Activated CD8-positive, alpha-beta T cell treated with anti-CD3 and anti-CD28 coated beads for 36 hours (primary cell): ENCODE measurements at places on chromosomes 13 and 19. TPM values are rescaled to one million over a fixed set of nuclear protein-coding genes. Genes with fewer than 3 reads are reported as not detected.

GRCh38 chr19:1455002-1455335, 5.0 kb downstream of the APC2 start:
- no peak overlapping the region for H3K27ac ChIP-seq
- peaks cover 15% of the 10 kb centered on the region for H3K4me1 ChIP-seq
- H3K36me3 ChIP-seq: no peaks in the 10 kb centered on the region
- H3K27me3 ChIP-seq: peaks cover 56% of the 10 kb centered on the region

DNA sequence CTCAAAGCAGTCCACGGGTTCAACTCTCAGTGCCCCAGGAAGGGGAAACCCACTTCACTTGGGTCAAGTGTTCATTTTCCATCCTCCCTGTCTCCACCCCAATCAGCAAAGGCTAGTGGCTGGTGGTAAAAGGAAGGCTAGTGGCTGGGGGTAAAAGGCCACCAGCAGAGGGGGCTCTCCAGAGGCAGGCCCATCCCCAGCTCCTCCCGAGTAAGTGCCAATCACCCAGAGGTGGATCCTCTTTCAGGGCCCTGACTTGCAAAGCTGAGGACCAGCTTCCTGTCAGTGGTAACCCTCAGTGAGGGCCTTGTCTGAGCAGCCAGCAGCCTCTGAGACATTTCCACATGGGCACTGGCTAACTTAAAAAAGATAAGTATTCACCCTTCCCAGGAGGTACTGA, 22.0 kb upstream of the TPT1 start:
- no peak overlapping the region for H3K4me3 ChIP-seq
- peaks cover 50% of the 10 kb centered on the region for H3K36me3 ChIP-seq

GRCh38 chr19:6590827-6591319, at the start of gene CD70:
Gene CD70, minus strand, starts transcription at chr19:6591150. Its CDS starts 148 bp downstream, at chr19:6591002.
- peak within 1 kb of the TSS; percentile 78 for H3K27ac ChIP-seq
- H3K27me3 ChIP-seq: peaks cover 44% of the 10 kb centered on the region
- H3K4me3 ChIP-seq: peak within 1 kb of the TSS; percentile 79
- H3K4me1 ChIP-seq: peaks cover 67% of the 10 kb centered on the region
- peak; percentile 82 for DNase-seq
- H3K36me3 ChIP-seq: peaks cover 12% of the 10 kb centered on the region

GRCh38 chr13:82878536-82878935, 1003.7 kb downstream of the SLITRK1 start:
- no peaks in the 10 kb centered on the region for H3K4me1 ChIP-seq
- no peak overlapping the region for H3K27ac ChIP-seq
- no peaks in the 10 kb centered on the region for H3K36me3 ChIP-seq
- no peaks in the 10 kb centered on the region for H3K27me3 ChIP-seq

GRCh38 chr19:36577271-36577996, 4.3 kb upstream of the ZNF529 start:
- no peak for DNase-seq
- H3K36me3 ChIP-seq: peaks cover 78% of the 10 kb centered on the region
- peaks cover 17% of the 10 kb centered on the region for H3K4me1 ChIP-seq
- H3K4me3 ChIP-seq: no peak overlapping the region

The SELENOV gene
- not detected for total RNA-seq

The LILRB4 gene
- total RNA-seq: not detected

DNA sequence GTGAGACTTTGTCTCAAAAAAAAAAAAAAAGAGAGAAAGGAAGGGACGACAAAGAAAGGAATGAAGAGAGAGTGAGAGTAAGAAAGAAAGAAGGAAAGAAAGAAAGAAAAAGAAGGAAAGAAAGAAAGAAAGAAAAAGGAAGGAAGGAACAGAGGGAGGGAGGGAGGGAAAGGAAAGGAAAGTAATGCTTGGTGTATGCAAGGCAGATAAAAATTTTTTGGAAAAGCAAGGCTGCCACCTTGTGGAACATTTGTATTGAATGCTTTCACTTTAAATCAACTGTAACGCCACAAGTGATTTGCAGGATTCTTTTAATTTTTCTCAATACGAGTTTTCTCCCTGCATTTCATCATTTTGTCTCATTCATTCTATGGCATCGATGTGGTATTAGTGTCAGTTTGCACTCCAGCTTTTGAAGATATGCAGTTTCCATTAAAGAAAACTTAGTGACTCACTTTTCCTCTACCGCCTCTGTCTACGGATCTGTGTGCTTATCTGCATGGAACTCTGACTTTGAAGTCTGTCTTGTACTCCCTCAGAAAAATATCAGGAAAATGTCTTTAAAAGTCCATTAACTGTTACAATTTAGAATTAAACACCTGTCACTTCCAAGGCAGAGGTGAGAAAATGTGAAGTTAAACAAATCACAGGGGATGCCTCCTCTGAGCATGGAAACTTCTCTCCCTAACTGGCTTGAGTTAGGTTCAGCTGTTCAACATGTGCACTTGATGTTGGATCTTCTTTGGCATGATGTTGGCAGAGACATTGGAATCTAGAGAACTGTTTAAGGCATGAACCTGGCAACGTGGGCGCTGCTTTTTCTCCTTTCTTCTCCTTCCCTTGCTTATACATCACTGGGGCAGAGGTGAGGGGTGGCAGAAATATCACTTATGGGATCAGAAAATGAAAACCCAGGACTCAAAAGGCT, 20.0 kb upstream of the ZDHHC20 start:
- H3K4me3 ChIP-seq: peak overlapping the region; percentile 7
- no peaks in the 10 kb centered on the region for H3K36me3 ChIP-seq
- H3K27ac ChIP-seq: no peak overlapping the region
- H3K4me1 ChIP-seq: peaks cover 7% of the 10 kb centered on the region
- DNase-seq: peak; percentile 63

The SMAD9 gene
- total RNA-seq: 0.11 TPM

DNA sequence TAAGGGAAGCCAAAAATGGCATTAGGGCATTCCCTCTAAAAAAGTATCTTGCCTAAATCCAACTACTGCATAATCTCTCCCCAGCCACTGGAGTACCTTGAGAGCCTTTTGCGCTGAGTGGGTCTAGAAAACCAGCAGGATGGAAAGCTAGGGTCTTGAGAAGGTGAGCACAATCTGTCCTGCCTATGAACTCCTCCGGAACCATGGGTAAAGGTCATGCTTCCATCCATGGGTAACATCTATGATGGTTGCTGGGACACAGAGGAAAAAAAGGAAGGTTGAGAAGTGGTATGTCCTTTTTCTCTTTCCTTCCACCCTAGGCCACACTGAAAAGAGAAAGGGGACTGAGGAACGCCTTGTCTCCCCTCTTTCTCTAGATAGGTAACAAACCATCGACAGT, 52.4 kb downstream of the ZNF676 start:
- H3K27ac ChIP-seq: no peak overlapping the region
- no peak for DNase-seq
- H3K27me3 ChIP-seq: no peaks in the 10 kb centered on the region
- H3K36me3 ChIP-seq: peaks cover 3% of the 10 kb centered on the region
- H3K4me3 ChIP-seq: no peak overlapping the region

The PCDH9 gene
- total RNA-seq: 0.04 TPM

- no peak overlapping the region for H3K4me3 ChIP-seq
- no peaks in the 10 kb centered on the region for H3K4me1 ChIP-seq
- DNase-seq: no peak
Observed at GRCh38 chr13:92823059-92823458, 403.5 kb upstream of the GPC6 start.

GRCh38 chr19:4693078-4693350, 22.9 kb upstream of the MYDGF start:
- peaks cover 16% of the 10 kb centered on the region for H3K36me3 ChIP-seq
- H3K27me3 ChIP-seq: no peaks in the 10 kb centered on the region
- H3K4me1 ChIP-seq: no peaks in the 10 kb centered on the region
- DNase-seq: no peak
- no peak overlapping the region for H3K4me3 ChIP-seq
- H3K27ac ChIP-seq: no peak overlapping the region

DNA sequence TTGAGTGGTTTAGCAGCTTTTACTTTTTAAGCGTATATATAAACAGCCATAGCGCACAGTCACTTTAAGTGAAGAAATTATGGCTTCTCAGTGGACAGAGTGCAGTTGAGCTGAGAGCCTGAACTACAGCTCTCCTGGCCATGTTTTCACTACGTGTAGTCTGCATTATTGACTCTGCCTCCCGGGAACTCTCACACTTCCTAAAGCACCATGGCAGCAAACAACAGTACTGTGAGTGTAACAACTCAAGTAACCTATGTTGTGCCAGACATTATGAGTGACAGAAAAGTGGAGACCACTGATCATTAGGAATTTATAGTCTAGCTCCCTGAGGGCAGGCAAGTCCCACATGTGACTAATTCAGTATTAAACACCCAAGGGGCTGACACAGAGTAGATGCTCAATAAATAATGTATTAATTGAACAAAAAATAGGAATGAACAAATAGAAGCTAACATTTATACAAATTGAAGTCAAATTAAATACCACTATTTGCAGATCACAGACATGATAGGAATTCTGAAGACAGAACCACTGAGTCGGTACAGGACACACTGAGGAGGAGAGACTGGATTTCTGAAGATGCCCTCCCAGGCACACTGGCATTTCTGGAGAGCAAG, 19.7 kb downstream of the EFNB2 start:
- H3K4me3 ChIP-seq: no peak overlapping the region
- no peaks in the 10 kb centered on the region for H3K36me3 ChIP-seq
- peaks cover 16% of the 10 kb centered on the region for H3K27me3 ChIP-seq

- H3K36me3 ChIP-seq: peaks cover 22% of the 10 kb centered on the region
- H3K4me3 ChIP-seq: peak overlapping the region; percentile 62
- peak overlapping the region; percentile 97 for H3K27ac ChIP-seq
- no peaks in the 10 kb centered on the region for H3K27me3 ChIP-seq
- peaks cover 65% of the 10 kb centered on the region for H3K4me1 ChIP-seq
- no peak for DNase-seq
Observed at GRCh38 chr13:41916173-41916954, 44.5 kb downstream of the VWA8 start.

DNA sequence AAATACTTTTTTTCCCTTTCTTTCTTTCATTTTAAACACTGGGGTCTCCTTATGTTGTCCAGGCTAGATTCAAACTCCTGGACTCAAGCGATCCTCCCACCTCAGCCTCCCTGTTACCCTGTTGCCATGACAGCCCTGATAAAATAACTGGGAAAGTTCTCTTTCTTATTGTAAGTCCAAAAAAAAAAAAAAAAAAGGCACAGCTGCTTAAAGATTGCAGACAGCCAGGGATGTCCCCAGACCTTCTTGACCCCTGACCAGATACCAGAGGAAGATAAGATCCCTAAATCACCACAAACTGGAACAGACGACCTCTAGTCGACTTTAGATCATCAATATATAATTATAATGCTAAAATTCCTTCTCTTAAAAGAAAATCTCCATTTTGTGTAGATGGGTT, 1.1 kb upstream of the MVB12A start:
- peak overlapping the region; percentile 91 for H3K4me3 ChIP-seq
- peaks cover 9% of the 10 kb centered on the region for H3K4me1 ChIP-seq
- peak overlapping the region; percentile 90 for H3K27ac ChIP-seq
- H3K36me3 ChIP-seq: peaks cover 15% of the 10 kb centered on the region
- no peaks in the 10 kb centered on the region for H3K27me3 ChIP-seq
- no peak for DNase-seq

The SIGLEC5 gene
- total RNA-seq: not detected

DNA sequence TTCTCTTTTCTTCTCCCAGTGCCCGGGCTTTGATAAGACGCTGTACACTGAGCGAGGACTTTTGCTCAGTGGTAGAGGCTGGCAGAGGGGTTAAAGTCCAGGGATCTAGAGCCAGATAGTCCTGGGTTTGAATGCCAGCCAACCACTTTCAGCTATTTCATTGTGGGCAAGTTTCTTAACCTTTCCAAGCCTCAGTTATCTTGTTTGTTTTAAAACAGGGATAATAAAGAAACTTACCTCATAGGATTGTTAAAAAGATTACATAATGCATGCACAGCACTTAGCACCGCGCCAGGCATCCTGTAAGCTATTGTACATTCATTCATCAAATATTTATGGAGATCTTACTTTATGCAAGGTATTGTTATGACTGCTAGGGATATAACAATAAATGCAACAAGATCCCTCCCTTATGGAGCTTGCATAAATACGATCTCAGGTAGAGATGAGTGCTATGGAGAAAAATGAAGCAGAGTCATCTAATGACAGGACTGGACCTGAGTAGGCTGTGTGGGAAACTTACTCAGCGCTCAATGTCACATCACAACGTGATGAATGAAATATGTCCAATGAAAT, 70.8 kb downstream of the LNX2 start:
- no peak overlapping the region for H3K4me3 ChIP-seq
- DNase-seq: no peak
- H3K27me3 ChIP-seq: no peaks in the 10 kb centered on the region
- no peaks in the 10 kb centered on the region for H3K4me1 ChIP-seq

The GDF15 gene
- not detected for total RNA-seq

The SOX1 gene
- total RNA-seq: not detected

The CGB1 gene
- not detected for total RNA-seq

The USHBP1 gene
- total RNA-seq: 0.29 TPM

DNA sequence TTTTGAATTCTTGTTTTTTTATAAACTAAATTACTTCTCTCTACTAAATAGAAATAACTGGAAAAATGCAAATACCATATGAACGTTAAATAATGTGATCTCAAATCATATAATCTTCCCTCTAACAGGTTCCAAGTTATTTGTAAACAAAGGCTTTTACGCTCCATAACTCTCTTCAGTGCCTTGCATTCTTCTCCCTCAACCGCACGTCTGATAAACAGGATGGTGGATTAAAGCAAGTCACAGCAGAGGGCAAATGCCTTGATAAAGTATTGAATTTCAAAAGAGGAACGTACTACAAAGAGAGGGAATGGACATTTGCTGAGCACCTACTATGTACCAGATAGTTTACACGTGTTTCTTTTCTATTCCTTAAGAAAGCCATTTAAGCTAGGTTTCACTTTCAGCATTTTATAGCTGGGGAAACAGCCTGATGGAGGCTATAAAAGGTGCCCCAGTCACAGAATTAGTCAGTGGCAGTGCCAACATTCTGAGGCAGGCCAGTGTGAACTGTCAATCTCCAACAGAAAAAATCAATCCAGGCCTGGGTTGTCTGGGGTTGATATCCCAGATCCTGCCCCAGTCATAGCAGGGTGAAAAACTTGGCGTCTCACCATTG, 15.8 kb downstream of the MRPS31 start:
- H3K27ac ChIP-seq: no peak overlapping the region
- no peaks in the 10 kb centered on the region for H3K27me3 ChIP-seq
- no peak overlapping the region for H3K4me3 ChIP-seq
- H3K4me1 ChIP-seq: peaks cover 8% of the 10 kb centered on the region
- peaks cover 48% of the 10 kb centered on the region for H3K36me3 ChIP-seq

GRCh38 chr13:80161219-80161618, 179.7 kb downstream of the SPRY2 start:
- peaks cover 2% of the 10 kb centered on the region for H3K4me1 ChIP-seq
- H3K27ac ChIP-seq: no peak overlapping the region
- no peak for DNase-seq
- H3K4me3 ChIP-seq: no peak overlapping the region
- H3K27me3 ChIP-seq: no peaks in the 10 kb centered on the region
- no peaks in the 10 kb centered on the region for H3K36me3 ChIP-seq
